ENCODE measurements at places on chromosomes 7 and 10.

GRCh38 chr10:34907743-34908430, 92.8 kb upstream of the PARD3 start:
- DNase-seq = no peak

GRCh38 chr10:18601321-18601720, 50.1 kb downstream of the NSUN6 start:
- no peak for DNase-seq

DNA sequence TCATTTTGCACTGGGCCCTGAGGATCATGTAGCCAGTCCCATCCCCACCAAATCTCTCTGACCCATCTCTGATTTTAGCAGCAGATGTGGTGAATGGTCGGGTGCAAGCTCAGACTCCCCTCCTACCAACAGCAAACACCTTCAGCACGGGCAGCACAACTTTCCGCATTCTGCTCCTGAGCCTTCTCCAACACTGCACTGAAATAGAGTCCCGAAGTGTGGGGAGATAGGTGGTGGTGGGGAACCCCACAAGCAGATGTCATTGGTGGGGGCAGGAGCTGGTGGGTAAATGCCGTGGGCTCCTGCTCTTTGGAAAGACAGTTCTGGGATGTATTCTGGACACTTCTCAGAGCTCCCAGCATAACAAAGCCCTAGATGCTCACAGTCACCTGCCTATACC, 9.6 kb upstream of the CTBP2 start:
- DNase-seq = no peak

GRCh38 chr7:23700046-23700445, 10.0 kb upstream of the STK31 start:
- no peak for DNase-seq

- no peak for DNase-seq
Measured at GRCh38 chr10:32273336-32273735, 73.6 kb downstream of the EPC1 start.

DNA sequence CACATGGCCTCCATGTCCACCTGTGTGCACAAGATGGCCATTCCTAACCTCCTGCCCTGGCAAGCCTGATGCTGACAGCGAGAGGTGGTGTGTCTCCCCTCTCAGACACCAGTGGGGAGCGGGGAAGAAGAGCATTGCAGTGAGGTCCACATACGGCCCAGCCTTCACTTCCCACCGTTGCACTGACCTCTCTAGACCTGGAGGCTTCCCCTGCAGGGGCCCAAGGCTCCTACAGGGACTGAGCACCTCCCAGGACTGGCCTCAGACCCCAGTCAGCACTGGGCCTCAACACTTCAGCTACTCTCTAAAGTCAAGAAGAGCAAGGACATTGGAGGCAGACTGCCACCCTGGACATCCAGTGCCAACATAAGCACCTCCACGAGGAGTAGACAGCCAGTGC, 15.9 kb downstream of the STK32C start:
- no peak for DNase-seq

DNA sequence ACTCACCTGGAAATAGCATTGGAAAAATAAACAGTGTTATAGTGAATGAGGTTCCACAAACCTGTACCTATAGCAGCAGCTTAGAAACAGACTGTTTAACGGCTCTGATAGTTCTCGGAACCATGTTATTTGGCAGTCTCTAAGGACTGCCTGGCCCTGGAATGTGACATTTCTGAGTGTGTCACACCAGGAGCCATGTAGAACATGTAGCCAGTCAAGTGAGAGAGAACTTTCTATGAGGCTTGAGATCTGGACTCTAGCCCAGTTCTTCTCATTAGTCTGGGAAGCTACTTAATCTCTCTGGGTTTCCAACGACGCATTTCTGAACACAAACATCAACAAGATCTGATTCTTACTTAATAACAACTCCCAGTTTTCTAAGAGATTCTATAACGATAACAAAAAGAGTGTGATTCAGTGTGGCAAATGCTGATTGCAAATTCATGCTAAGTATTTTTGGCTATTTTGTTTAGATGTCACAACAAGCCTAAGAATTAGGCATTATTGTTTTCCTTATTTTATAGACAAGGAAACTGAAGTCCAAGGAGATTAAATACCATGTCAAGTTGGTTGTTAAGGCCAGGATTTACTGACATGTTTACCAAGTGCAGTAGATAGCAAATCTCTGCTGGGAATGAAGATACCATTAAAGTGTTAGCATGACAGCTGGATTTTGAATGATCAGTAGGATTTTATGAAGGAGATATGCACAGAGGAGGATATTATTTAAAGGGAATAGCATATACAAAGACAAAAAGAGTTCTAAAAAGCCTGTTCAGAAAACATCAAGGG, 47.2 kb downstream of the APBB1IP start:
- DNase-seq = no peak

DNA sequence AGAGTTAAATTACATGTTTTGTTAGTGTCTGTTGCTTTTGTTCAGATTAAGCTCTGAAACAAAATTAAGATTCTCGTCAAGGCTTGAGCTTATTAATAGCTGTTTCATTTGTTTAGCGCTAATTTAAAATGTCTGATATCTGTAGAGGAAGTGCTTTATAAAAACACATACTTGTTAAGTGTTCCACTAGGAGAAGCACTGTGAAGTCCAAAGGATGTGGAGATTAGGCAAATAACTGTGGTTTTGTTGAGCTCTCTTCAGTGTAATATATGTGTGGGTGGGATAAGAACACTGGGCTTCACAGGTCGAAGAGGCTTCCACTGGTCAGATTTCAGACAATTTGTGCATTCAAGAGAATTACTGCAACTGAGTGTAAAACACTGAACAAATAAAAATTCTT, 242.0 kb downstream of the AUTS2 start:
- DNase-seq = no peak

GRCh38 chr7:47817917-47818316, 130.3 kb downstream of the PKD1L1 start:
- DNase-seq = no peak

DNA sequence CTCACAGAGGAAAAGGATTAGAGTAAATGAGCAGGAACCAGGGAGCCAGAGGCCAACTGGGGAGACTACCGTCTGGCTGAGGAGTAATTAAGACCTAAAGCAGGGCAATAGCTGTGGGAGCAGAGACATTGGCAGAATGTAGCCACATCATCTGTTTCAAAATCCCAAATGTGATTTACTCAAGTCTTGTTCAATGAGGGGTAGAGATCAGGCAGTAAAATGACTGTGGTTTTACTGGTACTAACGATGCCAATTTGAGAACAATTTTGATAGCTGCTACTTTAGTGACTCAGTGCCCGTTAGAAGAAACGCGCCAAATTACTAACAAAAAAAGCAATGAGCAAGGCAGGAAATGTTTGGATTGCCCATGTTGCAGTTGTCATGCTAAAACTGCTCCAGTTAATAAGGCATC, 12.7 kb upstream of the MIOS start:
- DNase-seq = no peak

DNA sequence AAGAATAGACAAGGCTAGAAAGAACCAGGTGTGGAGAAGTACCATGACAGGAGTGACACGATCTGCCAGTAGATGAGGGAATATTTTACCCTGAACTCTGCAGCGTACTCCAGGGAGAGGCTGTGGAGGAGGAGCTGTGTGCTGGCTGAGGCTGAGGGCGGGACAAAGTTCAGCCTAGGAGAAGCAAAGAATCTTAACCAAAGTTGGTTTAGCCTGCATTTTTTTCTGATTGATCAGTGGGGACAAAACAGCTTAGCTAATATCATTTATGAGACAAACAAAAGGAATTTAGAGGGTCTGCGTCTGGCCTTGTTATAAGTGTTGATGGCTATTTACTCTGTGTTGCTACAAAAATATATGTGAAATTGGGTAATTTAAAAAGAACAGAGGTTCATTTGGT, 5.2 kb upstream of the NPSR1 start:
- DNase-seq = no peak

GRCh38 chr7:83640731-83641537, 8.0 kb downstream of the SEMA3E start:
- no peak for DNase-seq

DNA sequence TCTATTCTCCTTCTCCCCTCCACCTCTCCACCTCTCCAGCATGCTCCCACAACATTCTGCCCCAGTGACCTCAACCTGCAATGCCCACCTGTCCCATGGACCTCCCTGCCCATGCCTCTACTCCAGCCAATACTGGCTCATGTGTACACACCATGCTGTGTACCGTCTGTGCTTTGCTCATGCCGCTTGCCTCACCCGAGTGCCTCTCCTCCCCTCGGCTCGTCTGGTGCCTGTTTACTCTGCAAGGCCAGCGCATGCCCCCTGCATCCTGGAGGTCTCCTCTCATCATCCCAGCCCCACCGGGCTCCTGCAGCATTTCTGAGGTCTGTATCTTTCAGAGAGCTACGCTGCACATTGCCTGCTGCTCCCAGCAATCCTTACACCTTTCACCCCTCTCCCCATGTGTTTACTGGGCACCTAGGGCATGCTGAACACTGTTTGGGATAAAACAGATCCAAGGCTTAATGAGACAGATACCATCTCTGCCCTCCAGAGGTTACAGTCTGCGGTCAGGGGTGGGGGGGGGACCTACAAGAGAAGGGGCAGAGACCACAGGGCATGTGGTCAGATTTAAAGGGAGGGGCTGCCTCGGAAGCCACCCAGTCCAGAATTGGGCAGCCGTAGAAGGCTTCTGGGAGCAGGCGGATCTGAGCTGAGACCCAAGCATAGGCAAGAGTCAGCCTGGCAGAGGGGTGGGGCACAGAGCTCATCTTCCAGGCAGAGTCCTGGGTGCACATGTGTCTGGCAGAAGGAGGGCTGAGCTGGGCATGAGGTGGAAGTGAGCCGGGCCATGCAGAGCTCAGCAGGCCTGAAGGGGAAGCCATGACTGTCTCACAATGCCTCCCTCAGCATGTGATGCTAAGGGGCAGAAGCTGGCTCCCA, 29.6 kb upstream of the PSAP start:
- DNase-seq = no peak

- DNase-seq = no peak
Measured at GRCh38 chr7:82469207-82469606, 25.6 kb upstream of the CACNA2D1 start.

GRCh38 chr7:142439739-142440138, 181.9 kb upstream of the PRSS58 start:
- DNase-seq = no peak

GRCh38 chr10:17122052-17122451, 7.6 kb downstream of the CUBN start:
- no peak for DNase-seq

GRCh38 chr10:3025026-3025683, 42.2 kb upstream of the PFKP start:
- no peak for DNase-seq

DNA sequence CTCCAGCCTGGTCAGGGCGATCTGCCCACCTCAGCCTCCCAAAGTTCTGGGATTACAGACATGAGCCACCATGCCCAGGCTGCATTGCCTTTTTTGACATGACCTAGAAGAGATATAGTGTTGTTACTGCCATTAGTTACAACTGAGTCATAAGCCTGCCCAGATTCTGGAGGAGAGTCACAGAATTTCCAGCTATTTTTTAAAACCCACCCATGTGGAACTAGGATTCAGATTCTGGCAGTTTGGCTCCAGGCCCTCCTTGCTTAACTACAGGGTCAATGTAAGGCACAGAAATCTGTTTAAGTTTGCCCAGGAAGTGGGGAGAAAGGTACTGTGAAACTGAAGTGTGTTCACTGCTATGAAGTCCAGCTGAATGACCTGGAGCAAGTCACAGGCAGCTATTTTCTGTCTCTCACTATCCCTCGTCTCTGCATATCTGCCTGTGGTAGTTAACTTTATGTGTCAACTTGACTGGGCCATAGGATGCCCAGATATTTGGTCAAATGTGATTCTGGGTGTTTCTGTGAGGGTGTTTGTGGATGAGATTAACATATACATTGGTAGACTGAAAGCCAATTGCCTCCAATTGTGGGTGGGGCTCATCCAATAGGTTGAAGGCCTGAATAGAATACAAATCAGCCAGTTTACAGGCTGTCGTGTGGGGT, 8.4 kb upstream of the MARVELD1 start:
- no peak for DNase-seq

DNA sequence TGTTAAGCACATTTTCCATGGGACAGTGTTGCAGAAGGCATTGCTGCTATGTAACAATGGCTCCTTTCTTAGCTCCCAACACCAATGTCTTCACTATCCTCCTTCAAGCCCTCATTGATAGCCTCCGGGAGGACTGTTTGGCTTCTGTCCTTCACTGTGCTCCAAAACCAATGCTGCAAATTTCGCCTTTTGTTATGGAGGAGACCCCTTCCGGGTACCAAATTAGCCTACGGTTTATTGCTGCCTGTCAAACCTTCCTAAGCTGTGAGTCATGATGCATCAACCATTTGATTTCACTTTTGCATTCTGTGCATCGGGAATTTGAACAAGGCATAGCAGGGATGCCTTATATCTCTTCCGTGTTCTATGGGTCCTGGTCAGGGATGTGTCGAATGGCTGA, 432.9 kb downstream of the GATA3 start:
- no peak for DNase-seq

DNA sequence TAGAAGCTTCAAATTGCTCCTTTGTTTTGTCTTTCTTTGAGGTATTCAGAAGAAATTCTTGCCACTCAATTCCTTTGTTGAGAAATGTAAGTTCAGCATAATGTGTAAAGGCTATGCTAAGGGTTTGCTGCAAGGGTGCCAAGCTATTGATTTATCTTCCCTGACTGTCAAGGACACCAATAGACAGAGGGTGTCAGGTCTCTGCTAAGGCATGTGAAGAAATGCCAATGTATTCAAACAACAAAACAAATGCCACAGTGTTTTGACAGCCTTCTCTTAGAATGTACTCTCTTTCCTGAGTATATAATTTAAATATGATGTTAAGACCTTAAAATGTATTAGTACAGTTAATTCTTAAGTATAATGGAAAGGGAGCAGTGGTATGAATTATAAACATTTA, 62.4 kb downstream of the LRGUK start:
- DNase-seq = no peak

- no peak for DNase-seq
Measured at GRCh38 chr10:24873281-24873683, 79.1 kb downstream of the PRTFDC1 start.

Measured in H9 (cell line).